Cerebellum (tissue), 4 donors: ENCODE measurements at places on chromosomes 1 and 21.

DNA sequence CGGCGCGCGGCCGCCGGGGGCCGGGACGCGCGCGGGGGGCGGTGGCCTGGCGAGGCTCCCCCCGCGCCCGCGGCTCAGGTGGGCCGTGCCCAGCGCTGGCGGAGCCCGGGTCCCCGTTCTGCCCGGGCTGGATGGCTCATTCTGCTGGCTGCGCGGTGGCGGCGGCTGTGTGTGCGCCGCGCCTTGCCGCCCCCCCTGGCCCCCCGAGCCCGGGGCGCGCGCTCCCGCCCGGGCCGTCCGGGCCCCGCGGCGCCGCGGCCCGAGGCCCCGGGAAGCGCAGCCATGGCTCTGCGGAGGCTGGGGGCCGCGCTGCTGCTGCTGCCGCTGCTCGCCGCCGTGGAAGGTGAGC, at the start of gene EPHB2:
TSS of gene EPHB2 (plus strand) at position 139 of the 349 bp plus-strand sequence. CDS start at position 283, 144 bp downstream.
- DNase-seq, result peak; percentile 58

GRCh38 chr1:219476716-219477115, 136.2 kb downstream of the ZC3H11B start:
- no peak for DNase-seq

GRCh38 chr1:99560207-99561040, 85.5 kb upstream of the PALMD start:
- DNase-seq, result no peak

DNA sequence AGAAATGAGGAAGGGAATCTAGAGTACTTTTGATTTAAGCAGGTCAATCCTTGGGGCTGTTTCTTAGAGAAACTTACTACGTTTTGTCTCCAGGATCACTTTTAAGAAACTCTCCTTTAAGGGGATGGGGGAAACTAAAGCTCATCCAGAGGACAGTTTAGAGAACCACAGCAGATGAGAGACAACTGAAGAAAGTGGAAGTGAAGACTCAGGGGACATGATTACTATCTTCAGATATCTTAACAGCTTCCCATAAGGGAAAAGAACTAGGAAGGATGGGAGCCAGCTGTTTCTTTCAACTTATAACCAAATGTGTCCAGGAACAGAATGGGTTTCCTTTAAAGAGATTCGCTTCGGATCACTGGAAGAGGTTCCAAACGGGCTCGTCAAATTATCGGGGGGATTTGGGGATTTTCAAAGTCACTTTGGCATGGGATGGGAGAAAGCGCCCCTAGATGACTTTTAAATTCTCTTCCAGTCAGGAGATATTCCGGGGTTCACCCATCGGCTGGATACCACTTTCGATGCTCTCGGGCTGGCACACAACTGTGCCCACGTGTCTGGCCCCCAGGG, 1.2 kb downstream of the SCMH1 start:
- no peak for DNase-seq

GRCh38 chr1:89804642-89805237, 16.1 kb upstream of the LRRC8D start:
- peak; percentile 71 for DNase-seq

DNA sequence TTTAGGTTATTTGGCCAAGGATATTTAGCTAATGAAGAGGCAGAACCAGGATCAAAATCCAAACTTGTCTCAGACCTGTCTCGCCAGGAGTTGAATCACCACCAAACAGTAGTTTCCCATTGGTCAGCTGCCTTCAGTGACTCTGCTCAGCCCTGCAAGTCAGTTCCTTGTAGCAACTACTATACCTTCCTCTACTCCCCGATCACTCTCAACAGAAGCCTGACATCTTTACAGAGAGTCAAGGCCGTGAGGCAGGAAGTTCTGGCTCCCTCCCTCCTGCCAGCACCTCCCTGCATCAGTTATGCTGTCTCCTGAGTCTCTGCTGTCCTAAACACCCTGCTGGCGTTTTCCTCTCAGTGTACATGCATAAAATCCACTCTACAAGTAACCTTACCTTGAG, 13.2 kb downstream of the PSMD4 start:
- no peak for DNase-seq

GRCh38 chr21:44495611-44496563, 40.6 kb downstream of the LRRC3 start:
- DNase-seq, result no peak

- DNase-seq, result no peak
These were observed 87.9 kb downstream of the SSBP3 start for GRCh38 chr1:54318246-54318814.

GRCh38 chr1:213533125-213533524, 454.6 kb upstream of the PROX1 start:
- DNase-seq, result no peak

- DNase-seq, result no peak
These were observed 116.2 kb downstream of the HMCN1 start for GRCh38 chr1:185850366-185850765.

GRCh38 chr1:11156441-11156840, 32.7 kb upstream of the ANGPTL7 start:
- no peak for DNase-seq

DNA sequence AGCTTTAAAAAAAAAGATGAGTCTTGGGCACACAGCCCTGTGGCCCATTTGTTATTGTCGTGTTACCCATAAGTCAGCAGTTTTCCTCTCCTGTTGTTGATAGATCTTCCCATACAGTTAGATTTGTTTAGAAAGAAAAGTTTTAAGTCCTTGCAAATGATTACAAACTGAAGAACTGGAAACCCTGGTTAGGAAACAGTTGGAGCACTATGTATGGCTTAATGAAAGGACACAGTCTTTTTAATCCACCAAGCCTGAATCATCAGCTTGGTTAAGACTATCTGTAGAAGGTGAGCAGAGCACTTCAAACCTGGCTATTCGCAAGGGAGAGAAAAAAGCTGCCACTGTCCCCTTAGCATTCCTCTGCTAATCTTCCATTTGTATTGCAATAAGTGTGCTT, 241.0 kb downstream of the DISC1 start:
- DNase-seq, result no peak

- no peak for DNase-seq
These were observed 63.7 kb downstream of the SLC45A1 start for GRCh38 chr1:8381618-8382017.

DNA sequence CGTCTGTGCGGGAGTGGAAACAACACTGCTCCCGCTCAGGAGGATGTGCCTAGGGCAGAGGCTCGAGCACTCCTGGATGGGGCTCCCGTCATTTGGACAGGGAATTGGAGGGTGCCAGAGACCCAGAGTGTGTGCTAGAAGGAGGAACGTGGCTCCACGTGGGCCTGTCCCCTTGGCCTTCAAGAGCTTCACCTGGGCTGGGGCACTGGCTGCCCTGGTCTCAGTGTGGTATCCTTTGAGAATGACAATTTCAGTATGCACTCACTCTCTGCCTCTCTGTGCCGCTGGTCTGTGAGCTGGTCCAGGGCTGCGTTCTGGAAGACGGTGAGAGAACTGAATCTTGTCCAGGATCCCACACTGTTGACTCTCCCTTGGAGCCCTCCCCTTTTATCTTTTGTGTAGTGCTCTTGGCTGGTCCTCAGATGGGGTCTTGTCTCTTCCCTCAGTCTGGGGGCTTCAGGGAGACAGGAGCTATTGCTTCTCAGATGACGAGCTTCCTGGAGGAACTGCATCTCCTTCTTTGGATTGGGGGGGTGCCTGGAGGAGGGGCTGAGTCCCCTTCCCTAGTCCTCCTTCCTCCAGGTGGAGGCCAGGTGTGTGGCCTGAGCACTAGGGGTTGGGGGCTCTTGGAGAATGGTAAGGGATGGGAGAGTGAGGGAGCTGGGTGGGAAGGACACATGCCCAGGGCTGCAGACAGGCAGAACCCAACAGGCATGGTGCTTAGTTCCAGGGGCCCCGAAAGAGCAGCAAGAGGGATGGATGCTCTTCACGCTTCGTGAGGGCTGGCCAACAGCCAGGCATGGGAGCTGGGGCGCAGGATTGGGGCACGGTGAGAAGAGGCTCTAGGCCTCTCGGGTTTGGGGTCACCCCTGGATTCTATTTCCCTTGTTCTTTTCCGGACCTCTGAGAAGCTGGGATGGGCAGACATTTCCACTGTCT, 14.8 kb upstream of the ETV3L start:
- no peak for DNase-seq

DNA sequence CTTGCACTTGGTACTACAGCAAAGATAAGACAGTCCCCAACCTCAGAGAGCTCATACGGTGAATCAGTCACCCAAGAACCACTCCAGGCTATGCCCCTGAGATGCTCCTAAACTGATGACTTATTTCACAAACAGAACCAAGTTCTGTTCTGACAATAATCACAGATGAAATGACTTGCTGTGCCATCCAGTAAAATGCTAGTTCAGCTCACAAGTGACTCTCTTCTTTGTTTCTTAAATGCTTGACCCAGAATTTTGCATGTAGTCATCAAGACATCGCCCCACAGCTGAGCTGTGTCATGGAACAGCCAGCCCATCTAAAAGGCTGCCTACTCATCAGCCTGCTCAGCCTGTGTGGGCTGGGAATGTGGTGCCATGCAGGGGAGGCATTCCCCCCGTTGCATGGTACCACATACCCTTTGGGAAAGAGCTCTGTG, 6.1 kb upstream of the SLC19A2 start:
- DNase-seq, result no peak

DNA sequence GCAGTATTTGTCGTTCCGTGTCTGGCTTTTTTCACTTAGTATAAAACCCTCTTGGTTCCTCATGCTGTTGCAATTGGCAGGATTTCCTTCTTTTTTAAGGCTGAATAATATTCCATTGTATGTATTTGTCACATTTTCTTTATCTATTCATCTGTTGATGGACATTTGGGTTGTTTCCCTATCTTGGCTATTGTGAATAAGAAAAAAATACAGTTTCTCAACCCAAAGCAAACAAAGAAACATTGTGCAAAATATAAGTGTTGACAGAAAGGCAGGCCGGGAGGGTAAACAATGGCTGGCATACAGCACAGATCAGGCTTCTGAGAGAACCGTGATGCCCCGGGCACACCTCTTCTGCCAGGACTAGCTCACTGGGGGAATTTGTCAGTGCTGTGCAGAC, 26.9 kb downstream of the NENF start:
- DNase-seq, result no peak

DNA sequence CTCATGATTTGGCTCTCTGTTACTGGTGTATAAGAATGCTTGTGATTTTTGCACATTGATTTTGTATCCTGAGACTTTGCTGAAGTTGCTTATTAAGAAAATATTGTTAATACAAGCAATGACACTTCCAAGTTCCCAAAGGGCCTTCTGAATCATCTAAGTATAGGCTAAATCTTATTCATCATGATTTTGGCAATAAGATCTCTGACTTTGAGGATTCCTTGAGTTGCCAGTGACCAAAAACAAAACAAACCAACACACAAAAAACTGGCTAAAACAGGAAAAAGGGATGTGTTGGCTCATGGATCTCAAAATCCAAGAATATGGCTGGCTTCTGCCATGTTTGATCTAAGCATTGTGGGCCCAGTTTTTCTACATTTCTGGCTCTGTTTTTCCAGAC, 163.4 kb downstream of the HHIPL2 start:
- no peak for DNase-seq

DNA sequence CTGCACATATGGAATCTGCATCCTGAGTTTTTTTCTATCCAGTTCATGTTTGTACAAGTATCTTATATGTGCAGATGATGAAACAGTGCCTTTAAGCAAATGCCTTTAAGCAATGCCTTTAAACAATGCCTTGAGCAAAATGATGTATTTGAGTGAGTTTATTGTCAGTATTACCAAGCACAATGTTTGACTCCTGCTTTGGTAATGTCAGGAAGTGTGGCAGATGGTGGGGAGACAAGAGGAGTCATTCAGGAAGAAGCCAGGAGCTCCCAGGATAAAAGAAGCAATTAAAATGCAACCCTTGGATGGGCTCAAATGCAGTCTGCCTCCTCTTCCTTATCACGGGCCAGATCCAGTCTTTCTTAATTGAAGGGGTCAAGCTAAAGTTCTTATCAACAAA, 108.7 kb upstream of the KCNJ15 start:
- no peak for DNase-seq

- no peak for DNase-seq
These were observed 69.2 kb downstream of the OLFML2B start for GRCh38 chr1:161954466-161954865.

DNA sequence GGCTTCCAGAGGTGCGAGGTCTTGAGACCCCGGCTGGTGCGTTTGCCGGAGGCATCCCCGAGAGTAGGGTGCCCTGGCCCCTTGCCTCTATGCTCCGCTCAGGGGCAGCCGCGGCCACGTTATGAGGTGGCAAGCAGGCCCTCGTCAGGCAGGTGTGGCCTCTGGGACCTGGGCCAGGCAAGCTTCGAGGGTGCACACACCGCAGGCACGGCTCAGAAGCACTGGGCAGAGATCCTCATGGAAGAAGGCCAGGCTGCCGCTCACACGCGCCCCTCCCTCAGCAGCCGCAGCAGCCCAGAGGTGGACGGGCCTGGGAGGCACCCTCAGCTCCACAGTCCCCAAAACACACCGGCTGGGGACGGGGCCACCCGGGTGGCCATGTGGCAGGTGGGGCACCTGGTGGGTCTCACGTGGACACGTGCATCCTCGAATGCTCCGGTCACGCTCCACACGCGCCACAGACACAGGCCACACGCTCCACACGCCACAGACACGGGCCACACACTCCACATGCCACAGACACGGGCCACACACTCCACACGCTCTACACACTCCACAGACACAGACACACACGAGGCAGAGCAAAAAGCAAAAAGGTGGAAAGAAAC, 6.5 kb downstream of the SDF4 start:
- no peak for DNase-seq

DNA sequence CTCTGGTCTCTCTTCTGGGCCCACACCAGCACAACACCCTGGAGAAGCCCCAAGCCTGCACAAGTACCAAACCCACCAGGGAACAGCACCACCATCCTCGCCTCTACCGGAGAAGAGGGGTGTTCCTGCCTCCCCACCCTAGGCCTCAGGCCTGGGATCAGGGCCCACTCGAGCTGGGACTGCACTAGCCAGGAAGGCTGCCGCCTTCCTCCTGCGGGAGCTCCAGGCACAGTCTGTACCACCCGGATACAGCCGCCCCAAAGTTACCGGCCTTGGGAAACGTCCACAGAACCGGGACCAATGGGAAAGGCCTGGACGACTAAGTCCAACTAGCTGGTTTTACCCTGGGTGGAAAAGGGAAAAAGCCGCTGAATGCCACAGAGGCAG, 3.4 kb downstream of the TAL1 start:
- DNase-seq, result no peak

- DNase-seq, result peak; percentile 86
These were observed 28.8 kb downstream of the EDN2 start for GRCh38 chr1:41455479-41456332.

DNA sequence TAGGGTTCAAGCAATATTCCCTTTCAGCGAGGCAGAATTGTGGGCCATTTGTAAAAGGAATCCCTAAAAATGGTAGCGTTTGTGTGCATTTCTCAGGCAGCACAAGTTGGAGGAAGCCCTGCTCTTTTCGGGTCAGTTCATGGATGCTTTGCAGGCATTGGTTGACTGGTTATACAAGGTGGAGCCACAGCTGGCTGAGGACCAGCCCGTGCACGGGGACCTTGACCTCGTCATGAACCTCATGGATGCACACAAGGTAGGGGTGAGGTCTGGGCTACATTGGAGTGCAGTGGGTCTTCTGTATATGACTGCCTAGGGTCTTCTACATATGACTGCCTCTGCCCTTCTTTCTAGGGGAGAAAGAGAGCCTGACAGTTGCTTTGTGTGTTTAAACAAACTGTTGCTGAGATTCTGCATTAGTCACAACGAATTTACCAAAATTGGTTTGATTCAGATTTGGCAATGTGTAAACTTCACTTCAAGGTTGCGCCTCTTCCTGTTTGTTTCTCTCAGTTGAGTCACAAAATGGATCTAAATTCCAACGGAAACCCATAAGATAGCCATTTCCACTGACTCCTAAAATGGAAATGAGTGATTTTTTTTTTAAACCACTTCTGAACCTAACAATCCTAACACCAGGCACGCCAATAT, 40.4 kb upstream of the BMP8A start:
- DNase-seq, result no peak

- DNase-seq, result no peak
These were observed 20.6 kb upstream of the BACE2 start for GRCh38 chr21:41147096-41147978.
